Activated T-cell treated with anti-CD3 and anti-CD28 coated beads for 4 hours (primary cell): ENCODE measurements at places on chromosomes 6 and 20.
A peak's percentile ranks its signal among the peaks of the same experiment; 100 is the strongest.

GRCh38 chr6:37433657-37434271 lies 743 bp downstream of the CMTR1 start:
- DNase-seq: peak; percentile 25

DNA sequence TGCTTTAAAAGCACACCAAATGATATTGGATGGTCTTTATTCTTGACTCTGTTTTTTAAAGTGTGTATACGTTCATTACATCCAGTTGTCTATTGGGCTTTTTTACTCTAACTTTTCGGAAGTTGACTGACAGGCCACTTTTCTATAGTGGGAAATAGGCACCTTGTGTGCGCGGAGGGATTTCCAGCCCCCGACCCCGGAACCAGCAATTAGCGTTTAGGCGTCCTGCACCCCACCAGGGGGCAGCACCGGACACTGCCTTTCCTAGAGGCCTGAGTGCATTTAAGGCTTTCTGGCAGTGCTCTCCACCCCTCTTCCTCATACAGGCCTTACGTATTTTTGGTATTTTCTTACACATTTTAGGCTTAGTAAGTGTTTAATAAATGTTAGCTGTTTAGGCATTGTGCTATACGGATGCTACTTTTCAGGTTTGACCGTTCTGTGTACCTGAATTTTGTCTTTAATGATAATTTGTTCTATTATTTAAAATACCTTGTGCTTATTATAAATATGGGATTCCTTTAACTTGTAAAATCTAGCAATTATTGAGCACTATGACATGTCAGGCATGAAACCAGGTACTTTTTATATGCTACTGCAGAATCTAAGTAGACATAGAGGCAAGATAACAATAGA lies 231.8 kb downstream of the BCKDHB start:
- DNase-seq: peak; percentile 52

DNA sequence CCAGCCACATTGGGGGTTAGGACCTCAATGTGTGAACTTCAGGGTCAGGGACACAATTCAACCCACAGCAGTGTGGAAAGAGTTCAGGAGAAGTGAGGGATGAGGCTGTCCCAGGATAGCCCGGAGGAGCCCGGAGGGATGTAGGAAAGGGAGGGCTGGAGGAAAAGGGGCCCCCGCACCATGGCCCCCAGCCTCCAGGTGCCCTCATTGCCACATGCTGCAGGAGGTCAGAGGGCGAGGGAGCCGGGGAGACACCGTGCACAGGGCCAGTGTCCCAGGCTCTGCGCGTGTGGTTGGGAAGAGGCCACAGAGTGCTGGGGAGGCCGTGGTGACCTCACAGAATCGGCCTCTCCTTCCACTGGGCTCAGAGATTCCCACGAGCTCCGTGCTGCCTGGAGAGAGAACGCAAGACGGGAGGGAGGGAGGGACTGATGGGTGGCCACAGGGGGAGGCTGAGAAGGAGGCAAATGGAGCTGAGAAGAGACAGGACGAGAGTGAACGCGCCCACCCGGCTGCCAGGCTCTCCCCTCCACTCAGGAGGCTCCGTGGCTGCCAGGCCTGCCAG lies 215.1 kb downstream of the DLL1 start:
- DNase-seq: no peak

DNA sequence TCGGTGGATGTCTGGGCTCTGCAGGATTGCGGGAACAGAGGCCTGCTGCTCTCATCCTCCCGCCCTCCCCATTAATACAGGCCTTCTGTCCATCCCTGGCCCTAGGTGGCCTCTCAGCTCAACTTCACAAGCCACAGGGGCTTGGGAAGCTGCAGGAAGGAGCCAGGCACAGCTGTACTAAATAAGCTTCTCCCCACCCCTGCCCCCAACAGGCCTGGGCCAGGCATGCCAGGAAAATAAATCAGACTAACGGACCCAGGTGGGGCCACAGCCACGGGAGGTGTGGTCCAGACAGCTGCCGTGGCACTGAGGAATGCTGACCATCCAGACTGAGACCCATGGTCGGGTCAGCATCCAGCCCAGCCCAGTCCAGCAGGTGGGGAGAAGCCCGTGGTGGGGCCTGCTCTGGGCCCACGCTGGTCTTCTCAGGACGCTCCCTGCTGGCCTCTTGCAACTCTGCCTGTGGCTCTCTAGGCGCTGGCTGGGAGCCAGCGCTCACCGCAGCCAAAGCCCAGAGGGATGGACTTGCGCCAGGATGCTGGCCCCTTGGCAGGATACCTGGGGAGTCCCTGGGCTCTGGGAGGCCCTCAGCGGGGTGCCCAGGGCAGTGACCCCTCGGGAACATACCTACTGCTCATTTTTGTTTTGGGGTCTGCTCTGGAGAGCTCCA lies 8.6 kb upstream of the YTHDF1 start:
- no peak for DNase-seq

DNA sequence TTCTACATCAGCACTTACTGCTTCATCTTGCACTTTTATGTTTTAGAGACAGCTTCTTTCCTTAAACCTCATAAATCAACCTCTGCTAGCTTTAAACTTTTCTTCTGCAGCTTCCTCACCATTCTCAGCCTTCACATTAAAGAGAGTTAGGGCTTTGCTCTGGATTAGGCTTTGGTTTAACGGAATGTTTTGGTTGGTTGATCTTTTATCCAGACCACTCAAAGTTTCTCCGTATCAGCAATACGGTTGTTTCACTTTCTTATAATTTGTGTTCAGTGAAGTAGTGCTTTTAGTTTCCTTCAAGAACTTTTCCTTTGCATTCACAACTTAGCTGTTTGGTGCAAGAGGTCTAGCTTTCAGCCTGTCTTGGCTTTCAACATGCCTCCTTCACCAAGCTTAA lies 40.4 kb downstream of the DNAAF9 start:
- no peak for DNase-seq

DNA sequence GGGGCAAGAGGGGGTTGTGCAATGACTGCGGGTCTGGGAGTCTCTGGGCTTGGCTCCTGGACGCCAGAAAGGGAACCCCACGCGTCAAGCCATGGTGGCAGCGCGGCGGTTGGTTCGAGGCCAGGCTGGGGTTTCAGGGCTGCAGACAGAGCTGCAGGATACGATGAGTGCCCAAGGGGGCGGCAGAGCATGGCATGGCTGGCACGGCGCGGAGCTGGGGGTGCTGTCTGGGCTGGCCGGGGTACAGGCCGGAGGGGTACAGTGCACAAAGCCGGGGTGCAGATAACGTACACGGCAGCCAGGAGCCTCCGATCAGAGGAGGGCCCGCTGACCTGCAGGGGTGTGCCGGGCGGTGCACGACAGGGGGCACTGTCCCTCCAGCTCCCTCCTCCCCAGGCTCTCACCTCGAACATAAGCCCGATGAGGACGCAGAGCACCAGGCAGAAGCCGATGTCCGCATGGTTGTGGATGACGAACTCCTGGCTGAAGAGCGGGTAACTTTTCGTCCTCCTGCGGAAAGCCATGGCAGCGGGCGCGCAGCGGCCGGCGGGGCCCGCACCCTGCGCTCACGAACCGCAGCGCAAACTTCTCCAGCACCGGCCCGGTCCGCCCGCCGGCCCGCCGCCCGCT lies 353 bp downstream of the TRAM2 start:
- DNase-seq: peak; percentile 23

GRCh38 chr20:48563191-48563870 lies 264.5 kb downstream of the PREX1 start:
- DNase-seq: no peak

DNA sequence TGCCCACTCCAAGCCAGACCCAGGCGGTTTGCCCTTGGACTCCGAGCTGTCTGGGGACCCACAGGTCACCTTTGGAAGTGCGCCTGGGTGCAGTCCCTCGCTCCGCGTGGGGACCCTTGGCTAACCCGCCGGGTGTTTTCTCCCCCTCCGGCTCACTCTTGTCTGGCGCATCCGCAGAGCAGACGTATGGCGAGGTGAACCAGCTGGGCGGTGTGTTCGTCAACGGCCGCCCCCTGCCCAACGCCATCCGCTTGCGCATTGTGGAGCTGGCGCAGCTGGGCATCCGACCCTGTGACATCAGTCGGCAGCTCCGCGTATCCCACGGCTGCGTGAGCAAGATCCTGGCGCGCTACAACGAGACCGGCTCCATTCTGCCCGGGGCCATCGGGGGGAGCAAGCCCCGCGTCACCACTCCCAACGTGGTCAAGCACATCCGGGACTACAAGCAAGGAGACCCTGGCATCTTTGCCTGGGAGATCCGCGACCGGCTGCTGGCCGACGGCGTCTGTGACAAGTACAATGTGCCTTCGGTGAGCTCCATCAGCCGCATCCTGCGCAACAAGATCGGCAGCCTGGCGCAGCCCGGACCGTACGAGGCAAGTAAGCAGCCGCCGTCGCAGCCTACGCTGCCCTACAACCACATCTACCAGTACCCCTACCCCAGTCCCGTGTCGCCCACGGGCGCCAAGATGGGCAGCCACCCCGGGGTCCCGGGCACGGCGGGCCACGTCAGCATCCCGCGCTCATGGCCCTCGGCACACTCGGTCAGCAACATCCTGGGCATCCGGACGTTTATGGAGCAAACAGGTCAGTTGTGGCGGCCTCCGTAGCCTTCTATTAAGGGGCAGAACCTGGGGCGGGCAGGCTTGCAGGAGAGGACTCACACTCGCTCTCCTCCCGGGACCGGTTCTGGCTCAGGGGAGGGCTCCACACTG lies 1.1 kb downstream of the PAX1 start:
- DNase-seq: no peak

- DNase-seq: no peak
These were observed 77.0 kb downstream of the CAP2 start for GRCh38 chr6:17470202-17470937.

DNA sequence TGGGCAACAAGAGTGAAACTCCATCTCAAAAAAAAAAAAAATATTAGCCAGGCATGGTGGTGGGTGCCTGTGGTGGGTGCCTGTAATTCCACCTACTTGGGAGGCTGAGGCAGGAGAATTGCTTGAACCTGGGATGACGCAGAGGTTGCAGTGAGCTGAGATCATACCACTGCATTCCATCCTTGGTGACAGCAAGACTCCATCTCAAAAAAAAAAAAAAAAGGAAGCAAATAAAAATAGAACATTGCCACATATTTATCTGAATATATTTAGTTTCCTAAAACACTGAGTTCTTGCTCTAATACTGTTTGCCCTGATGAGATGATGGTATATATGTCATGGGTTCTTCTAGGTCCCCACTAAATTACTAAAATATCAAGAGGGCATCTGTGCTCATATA lies 28.4 kb downstream of the CASP8AP2 start:
- DNase-seq: no peak

DNA sequence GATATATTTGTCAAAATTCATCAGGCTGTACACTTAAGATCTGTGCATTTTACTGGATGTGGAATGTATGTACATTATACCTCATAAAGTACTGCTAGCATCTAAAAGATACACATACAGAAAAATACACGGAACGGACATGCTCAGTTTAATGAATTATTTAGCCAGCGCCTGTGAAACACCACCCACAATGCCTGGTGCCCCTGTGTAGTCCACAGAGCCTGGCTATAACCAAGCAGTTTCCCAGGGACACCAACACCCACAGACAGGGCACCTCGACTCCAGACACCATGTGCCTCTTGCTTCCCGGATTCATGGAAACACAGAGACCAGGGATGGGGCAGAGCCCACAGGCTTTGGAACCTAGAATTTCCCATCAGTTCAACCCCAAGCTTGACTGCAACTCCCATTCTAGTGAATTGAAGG lies 17.4 kb upstream of the ARMC12 start:
- no peak for DNase-seq

GRCh38 chr6:93992976-93993375 lies 573.6 kb upstream of the EPHA7 start:
- DNase-seq: no peak

- DNase-seq: no peak
These were observed 119.6 kb upstream of the EDN1 start for GRCh38 chr6:12170351-12171092.

DNA sequence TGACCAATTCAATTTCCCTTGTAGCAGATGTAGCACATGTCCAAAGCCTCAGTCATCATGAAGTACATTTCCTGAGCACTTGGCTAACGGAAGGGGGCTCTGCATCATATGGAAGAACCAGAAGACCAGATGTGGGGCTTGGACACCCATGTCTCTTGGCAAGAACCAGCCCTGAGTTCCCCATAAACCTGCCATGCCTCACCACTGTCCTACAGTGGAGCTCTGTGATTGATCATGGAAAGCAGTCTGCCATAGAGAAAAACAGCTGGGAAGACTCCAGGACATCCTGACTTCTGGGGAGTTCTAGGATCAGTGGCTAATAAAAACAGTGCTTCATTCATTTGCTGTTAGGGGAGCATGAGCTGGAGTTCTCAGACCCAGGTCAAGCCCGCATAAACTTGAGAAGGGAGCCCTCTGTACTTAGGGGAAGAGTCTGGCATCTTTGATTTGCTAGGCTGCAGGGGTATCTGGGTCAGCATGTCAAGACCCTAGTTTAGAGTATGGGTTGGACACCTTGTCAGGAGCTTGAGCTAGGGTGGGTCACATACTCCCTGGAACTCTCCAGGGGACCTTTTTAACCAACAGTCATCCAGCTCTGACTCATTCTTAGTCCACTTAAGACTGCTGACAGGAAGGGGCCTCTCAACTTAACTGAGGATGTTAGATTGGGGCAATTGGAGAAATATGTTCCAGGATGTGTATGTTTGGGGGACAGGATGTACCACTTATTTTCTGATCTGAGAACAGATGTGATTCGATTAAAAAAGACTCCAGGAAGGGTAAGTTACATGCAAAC lies 26.3 kb upstream of the TRAM2 start:
- no peak for DNase-seq

- DNase-seq: no peak
These were observed 481.5 kb upstream of the JAG1 start for GRCh38 chr20:11155156-11155756.

GRCh38 chr6:144646093-144647056 lies 361.2 kb downstream of the UTRN start:
- no peak for DNase-seq

DNA sequence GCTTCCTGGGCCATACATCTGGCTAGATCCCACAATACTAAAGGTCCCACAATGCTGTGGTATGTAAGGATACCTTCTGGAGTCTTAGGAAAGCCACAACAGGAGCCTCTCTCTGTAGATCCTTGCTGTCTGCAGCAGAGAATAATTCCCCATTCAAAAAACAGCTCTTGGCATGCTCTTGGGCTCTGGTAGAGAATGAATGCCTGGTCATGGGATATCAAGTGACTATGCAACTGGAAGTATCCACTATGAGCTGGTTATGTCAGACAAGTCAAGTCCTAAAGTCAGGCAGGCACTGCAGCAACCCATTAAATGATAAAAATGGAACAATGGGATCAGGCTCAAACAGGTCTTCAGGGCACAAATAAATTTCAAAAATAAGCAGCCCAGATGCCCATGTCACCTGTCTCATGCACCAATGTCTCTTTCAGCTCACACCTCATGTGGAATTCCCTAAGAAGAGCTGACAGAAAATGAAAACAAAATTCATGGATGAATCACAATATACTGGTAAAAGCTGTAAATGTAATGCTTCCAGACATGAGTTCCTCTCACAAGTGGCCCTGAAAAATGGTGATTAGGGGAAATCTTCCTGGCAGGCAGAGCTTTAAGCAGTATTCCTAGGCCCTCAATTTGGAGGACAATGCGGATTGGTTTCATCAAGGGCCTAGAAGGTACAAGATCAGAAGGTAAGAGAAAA lies 4.3 kb downstream of the AK9 start:
- no peak for DNase-seq
